ENCODE measurements at places on chromosomes 2 and 18.

- DNase-seq: no peak
These were observed 82.4 kb downstream of the RBMS1 start for GRCh38 chr2:160411167-160411566.

GRCh38 chr2:238563551-238563950, 136.8 kb downstream of the ASB1 start:
- no peak for DNase-seq

GRCh38 chr2:11144738-11145079, 10.6 kb upstream of the SLC66A3 start:
- DNase-seq: no peak

- DNase-seq: no peak
These were observed 83.0 kb upstream of the CTDP1 start for GRCh38 chr18:79596446-79597175.

DNA sequence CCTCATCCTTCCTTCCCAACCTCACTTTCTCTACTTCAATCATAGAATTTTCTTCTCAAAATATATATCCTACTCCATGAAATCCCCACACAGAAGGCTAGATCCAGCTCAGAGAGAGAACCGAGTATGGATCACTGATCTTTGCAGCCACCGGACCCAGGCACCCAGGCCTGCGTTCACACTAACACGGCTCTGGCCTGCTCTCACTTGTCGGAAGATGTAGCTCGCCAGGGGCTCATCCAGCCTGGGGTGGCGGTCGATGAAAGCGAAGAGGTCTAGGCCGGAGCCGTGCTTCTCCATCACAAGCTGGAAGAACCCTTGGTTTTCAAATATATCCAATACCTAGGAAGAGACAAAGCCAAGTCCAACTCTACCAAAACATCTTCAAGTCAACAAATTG, 12.7 kb upstream of the MTERF4 start:
- DNase-seq: no peak

GRCh38 chr2:134189009-134189720, 64.7 kb upstream of the MGAT5 start:
- DNase-seq: no peak

- DNase-seq: no peak
These were observed 73.9 kb downstream of the SDC1 start for GRCh38 chr2:20150806-20151571.

GRCh38 chr2:234835738-234836137, 116.1 kb upstream of the SH3BP4 start:
- DNase-seq: no peak

GRCh38 chr2:72893594-72894319, 6.5 kb downstream of the SPR start:
- DNase-seq: no peak

DNA sequence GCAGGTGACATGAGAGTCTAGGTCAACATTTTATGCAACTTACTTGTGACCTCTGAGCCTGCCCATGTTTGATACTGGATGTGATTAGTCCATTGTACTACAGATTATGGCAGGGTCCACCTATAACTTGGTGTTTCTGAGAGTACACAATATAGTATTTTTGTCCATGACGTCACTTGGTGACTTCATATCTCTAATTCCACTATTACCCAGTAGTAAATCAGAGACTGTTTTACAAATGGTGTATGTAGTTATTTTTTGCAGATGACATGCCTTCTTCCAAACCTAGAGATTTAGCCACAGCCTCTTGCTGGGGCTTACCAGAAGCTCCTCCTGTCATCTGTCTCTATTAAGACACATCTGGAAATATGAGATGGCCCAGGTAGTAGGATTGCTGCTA, 24.6 kb upstream of the TMX3 start:
- no peak for DNase-seq

Measured in stimulated activated CD8-positive, alpha-beta memory T cell treated with anti-CD3 and anti-CD28 coated beads, Interleukin-12 subunit alpha, Interleukin-12 subunit beta, amount 100 ng/mL, for 4 hours (primary cell).